HT1080 (cell line): ENCODE measurements at places on chromosomes 16 and 17. TPM values are rescaled to one million over a fixed set of nuclear protein-coding genes. Genes with fewer than 3 reads are reported as not detected.

- peak; percentile 48 for DNase-seq
Observed at GRCh38 chr16:24499193-24499814, 40.1 kb upstream of the RBBP6 start.

- DNase-seq: no peak
Observed at GRCh38 chr17:2901582-2901981, 105.3 kb downstream of the RAP1GAP2 start.

DNA sequence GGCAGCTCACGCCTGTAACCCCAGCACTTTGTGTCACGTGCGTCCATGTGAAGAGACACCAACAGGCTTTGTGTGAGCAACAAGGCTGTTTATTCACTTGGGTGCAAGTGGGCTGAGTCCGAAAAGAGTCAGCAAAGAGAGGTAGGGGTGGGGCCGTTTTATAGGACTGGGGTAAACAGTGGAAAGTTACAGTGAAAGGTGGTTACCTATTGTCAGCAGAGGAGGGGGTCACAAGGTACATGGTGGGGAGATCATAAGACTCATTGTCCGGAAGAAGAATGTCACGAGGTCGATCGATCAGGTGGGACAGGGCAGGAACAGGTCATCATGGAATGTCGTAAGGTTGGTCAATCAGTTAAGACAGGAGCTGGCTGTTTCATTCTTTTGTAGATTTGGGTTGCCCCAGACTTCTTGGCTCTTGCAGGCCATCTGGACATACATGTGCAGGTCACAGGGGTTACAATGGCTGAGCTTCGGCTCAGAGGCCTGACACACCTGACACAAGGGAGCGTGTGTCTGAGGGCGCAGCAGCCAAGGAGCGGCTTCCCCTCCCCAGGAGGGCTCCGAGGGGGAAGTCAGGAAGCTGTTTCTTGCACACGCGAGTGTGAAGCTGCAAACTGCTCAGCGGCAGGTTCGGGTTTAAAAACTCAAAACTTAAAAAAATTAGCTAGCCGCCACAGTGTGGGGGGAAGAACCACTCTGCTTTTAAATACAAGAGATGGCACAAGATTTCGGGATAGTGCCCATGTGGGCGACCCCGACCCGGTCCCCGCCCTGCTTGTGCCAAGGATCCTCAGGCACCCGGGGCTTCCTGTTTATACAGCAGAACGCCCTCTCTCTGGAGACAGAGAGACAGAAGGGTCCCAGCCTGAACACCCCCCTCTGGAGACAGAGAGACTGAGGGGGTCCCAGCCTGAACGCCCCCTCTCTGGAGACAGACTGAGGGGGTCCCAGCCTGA, 12.4 kb upstream of the TEX19 start:
- DNase-seq: no peak

- DNase-seq: peak; percentile 60
Observed at GRCh38 chr16:57720142-57720575, 15.4 kb upstream of the KATNB1 start.

- no peak for DNase-seq
Observed at GRCh38 chr17:1003972-1004768, 7.2 kb downstream of the TIMM22 start.

GRCh38 chr16:83669456-83669855, 138.3 kb upstream of the HSBP1 start:
- DNase-seq: no peak

NUPR1 gene
- 2.7 and 8.2 TPM in 2 replicates for total RNA-seq

KCNJ16 gene
- total RNA-seq: not detected in 2 replicates

DGKE gene
- total RNA-seq: 5.4 and 6.1 TPM in 2 replicates
